Activated CD4-positive, CD25-positive, alpha-beta regulatory T cell (primary cell): ENCODE measurements at places on chromosomes 7 and 10.

- no peak for DNase-seq
Measured at GRCh38 chr10:129029851-129030602, 437.0 kb upstream of the MGMT start.

DNA sequence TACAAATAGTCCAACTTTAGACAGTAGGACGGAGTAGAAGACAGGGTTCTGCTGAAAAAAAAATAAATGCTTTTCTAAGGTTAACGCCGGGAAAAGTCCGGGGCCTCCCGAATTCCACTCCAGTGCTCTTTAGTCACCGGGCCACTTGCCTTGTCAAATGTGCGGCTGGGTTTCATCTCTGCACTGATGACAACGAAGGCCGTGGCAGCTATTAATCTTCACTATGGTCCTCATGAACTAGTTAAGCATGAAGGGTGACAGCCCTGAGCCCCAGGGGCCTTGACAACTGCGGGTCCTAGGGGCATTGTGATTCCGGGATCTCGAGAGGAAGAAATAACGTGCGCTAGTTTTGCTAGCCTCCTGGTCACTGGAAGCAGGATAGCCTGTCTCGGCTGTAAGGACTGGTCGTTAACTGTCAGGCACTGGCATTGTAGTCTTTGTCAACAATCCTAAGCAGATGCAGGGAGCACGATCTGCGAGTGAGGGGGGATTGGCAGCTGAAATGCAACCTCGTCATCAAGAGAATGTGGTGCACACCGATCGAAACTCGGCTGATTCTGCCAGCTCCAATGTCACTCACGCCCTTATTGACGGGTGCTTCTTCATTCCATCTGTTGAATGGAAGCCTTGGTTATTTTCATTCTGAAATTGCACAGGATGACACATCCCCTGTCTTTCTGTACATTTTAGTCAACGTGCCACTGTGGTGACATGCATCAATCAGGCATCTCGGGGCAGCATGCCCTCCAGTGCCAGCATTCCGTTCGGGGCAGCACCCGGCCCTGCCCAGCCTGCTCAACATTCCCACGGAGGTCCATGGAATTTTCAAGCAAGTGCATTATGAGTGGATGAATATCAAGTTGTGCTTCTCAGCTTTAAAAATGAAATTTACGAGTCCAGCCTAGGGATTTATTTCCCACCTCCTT lies 51.6 kb upstream of the MGMT start:
- no peak for DNase-seq

GRCh38 chr7:47471358-47471703 lies 110.6 kb downstream of the TNS3 start:
- no peak for DNase-seq

DNA sequence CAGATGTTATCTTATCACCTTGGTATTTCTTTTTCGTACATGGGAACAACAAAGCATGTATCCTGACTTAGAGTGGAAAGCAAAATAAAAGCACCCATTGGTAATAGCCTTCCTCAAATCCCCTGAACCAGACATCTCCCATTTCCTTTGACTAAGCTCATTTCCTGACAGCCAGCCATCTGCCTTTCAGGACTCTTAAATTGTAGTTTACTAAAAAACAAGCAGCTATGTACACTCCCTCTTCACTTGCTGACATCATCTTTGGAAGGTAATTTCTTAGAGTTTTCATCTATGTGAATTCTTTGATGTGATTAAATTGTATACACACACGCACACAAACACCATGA lies 40.7 kb downstream of the ARL4A start:
- no peak for DNase-seq

DNA sequence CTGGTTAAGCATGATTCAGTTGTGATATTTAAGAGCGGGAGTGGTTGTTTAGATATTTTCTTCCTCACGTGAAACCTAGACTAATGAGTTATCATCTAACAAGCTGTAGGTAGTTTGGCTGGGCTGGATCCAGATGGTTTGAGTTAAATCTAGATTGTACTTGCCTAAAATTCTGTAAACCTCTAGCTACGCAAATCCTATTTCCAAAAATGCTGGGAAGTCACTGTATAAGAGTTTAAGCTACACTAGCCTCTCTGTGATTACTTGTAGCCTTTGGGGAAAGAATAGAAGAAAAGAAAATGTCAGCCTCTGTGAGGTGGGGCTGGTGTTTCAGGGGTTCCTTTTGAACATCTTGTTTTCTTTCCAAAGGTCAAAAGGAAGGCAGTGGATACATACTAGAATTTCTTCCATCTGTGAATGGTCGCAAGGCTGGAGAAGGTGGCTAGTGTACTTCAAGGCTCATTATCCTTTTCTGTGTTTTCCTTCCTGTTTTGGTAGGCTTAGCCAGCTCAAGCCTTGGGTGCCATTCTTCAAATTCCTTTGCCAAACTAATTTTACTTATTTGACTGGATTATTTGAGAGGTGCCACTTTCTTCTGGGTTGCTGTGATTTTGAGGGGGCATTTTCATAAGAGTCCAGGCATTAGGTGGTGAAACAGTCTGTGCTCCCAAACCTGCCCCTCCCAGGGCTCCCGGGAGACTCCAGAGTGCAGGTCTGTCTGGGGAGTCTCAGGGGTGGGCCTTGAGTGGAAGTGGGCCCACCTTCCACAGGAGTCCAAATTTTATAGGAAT lies 5.2 kb upstream of the EN2 start:
- DNase-seq, result no peak
